ENCODE measurements at places on chromosomes 5 and 9.

DNA sequence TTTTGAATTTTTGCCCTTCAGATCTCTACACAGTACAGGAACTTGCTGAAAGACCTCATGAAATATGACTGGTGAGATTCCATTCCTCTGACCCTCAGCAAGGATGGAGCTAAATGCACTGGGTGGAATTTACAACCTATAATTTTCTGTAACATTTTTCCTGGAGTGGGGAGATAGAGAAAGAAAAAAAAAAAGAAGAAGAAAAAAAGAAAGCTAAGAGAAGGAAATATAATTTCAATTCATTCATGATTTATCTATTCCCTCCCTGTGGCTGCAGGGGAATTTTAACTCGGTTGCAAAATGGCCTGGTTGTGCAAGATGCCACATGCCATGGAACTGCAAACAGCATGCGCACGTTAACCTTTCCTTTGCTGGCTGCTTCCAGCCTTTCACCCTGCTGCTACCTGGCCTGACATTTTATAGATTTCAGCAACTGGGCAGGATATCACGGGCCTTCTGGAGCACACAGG lies 155.4 kb downstream of the FSTL4 start:
- DNase-seq: no peak

DNA sequence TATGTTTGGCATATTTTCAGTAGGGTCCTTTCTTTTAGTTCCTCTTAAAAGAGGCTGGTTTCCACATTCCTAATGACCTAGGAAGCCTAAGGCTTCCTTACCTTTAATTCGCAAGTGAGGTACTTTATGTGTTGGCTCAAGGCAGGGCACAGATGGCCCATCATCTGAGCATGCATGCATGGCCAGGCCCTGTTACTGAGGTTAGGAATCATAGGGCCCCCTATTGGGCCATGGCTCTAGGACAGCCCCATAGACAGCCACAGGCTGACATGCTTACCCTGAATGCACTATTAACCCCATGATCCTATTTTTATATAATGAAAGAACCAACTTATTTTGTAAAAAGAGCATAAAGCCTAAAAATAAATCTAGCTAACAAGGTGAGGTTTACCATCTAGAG lies 271.4 kb downstream of the ELAVL2 start:
- no peak for DNase-seq

- no peak for DNase-seq
Observed at GRCh38 chr5:43663916-43664315, 60.9 kb downstream of the NNT start.

DNA sequence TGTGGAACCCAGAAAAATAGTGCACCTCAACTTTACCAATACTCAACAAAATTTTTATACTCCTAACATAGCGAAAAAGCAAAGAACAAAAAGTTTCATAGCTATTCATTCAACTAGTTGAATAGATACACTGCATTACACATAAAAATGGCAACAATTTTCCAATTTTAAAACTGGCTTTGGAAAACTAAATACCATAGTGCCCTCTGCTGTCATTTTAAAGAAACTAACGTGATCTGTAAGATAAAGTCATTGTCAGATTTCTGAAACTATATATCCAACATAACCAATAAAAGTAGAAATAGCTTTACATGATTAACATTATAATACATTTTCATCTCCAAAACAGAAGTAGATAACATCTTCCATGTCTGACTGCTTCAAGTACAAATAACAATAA lies 31.6 kb downstream of the DTWD2 start:
- DNase-seq: no peak

- DNase-seq: no peak
Observed at GRCh38 chr9:71384343-71384742, 262.9 kb upstream of the TRPM3 start.

GRCh38 chr9:126700296-126700695 lies 86.6 kb downstream of the LMX1B start:
- no peak for DNase-seq

GRCh38 chr5:133869519-133870335 lies 98.7 kb downstream of the C5orf15 start:
- DNase-seq: no peak

DNA sequence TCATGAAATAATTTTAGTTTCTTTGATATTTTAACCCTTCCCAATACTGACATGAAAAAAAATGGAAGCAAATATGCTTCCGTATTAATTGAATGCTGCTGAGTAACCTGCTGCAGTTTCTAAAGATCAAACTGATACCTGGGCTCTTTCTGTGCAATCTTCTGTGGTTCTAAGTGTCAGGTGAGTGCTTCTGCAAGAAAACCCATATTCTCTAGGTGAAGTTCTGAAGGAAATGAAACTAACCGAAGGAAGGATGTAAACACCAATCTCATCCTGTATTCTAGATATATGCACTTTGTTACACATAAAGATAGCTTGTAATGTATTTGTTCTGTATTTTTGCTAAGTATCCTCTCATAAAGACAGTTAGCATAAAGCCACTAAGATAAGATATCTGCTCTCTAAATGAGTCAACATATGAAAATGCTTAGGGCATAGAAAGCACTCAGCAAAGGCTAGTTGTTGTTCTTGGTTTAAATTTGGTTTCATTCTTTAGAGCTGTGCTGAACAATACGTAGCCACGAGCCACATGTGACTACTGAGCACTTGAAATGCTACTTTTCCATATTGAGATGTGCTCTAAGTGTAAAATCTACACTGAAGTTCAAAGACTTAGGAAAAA lies 52.0 kb downstream of the ITGA2 start:
- no peak for DNase-seq

DNA sequence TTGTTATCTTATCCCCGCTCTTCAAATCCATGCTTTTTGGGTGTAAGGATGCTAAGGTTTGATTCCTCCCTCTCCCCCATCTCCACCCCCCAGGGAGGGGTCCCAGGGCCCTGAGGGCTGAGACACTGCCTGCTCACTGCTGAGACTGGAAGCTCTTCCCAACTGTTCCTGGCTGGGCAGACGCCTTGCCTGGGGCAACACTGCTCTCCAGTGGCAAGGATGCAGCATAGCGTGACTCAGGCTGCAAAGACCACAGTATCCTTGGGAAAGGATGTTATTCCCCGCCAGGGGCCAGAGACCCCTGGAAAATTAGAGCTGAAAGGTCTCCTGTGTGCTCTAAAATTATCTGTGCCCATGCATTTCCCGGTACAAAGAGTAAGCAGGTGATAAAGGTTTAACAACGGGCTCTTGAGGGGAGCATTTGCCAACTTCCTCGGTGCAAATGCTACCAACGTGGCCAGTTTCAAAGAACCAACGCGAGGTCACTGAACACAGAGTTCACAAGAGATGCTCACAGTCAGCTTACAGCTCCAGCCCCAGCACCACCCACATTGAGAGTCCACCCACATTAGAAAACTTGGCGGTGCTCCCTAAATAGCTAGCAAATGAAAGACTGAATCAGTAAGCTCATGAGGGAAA lies 271.9 kb downstream of the NSG2 start:
- no peak for DNase-seq

DNA sequence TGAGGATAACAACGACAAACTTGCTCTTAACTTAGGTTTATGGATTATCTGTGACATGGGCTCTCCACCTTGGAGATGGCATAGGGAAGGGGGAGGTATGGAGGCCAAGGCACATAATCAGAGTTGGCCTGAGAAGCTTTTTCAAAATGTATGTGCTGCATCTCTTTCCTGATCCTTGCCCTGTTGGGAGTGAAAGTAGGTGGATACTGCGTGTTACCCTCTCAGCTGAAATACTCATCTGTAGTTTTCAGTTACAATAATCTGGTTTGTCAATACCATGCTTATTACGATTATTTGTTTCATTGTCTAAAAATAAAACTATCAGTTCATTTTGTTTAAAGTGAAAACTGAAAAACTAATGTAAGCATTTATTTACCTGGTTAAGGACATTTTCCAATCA lies 86.7 kb downstream of the SLC44A1 start:
- no peak for DNase-seq

DNA sequence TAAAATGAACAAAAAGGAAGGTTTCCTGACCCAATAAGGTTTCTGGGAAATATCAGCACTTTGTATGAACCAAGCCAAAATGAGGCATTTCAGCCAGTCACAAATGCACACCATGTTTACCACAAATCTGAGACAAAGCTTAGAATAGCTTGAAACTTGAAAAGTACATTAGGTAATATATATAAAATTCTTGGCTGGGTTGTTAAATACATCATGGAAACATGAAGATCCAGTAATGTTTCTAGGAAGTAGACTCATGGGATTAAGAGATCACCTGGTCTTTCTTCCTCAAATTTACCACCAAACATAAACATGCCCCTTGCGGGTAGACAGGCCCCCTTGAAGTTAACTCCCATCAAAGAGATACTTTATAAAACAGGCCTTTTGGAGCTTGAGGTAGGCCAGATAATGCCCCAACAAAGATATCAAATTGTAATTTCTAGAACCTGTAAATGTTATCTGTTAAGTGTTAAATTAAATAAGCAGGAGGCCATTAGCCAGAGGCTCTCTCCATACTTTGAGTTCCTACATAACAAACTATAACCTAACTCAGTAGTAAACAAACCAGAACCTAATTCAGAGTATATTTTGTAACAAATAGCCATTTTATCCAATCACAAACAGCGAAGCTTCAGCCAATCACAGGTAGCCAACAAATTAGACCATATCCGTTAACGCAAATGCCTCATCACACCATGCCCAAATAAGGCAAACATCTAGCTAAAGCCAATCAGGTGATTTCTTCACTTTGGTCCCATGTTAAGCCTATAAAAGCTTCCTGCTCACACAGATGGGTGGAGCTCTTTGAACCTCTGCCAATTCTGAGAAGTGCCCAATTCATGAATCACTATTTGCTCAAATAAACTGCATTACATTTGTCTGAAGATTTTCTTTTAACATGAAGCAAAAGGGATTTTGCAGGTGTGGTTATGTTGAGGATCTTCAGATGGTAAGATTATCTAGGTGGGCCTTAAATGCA lies 127.9 kb upstream of the TARS1 start:
- DNase-seq: no peak

DNA sequence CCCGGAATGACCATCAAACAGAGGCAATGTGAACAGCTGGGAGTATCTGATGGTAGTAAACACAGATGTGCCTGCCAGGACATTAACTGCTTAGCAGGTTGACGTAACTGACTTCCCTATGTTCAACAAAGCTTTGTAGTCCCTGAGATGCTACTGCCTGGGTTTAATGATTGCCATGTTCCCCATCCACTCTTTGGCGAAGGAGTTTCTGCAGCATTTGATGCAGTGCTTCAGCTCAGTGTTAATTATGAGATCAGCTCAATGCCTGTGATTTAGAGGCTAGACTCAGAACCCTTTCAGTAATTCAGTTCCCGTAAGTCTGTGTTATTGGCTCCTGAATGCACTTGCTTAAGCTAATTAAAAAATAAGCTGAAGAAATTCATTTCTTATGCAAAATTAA lies 547.3 kb upstream of the ZNF608 start:
- no peak for DNase-seq

- DNase-seq: no peak
Observed at GRCh38 chr5:109589986-109590385, 99.7 kb upstream of the MAN2A1 start.

DNA sequence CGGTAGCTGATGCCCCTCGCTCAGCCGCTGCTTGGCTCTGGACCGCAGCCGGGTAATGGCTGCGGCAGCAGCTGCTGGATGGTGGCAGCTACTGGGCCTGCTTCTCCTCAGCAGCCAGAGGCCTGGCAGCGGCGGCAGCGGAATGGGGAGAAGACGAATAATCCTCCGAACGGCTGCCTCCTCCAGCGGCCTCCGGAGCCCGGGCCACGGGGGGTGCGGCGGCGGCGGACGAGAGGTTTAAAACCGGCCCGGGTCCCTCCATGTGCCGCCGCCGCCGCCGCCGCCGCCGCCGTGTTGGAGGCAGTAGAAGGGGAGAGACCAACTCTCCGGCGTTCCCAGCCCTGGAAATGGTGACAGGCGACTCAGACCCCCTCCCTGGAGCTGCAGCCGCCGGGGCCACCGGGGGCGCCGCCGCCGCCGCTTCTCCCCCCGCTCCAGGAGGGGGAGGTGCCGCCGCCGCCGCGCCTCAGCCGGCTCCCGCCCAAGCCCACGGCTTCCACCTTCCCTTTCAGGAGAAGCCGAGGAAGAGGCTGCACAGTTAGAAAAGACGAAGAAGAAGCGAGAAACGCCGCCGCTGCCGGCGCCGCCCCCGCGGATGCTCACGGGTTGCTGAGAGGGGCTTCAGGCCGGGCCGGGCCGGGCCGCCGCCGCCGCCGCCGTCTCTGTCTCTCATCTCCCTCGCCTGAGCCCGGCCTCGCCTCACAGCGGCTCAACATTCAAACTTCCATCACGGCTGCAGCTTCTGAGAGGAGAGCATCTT lies 118.4 kb upstream of the PRSS3 start:
- DNase-seq: no peak

DNA sequence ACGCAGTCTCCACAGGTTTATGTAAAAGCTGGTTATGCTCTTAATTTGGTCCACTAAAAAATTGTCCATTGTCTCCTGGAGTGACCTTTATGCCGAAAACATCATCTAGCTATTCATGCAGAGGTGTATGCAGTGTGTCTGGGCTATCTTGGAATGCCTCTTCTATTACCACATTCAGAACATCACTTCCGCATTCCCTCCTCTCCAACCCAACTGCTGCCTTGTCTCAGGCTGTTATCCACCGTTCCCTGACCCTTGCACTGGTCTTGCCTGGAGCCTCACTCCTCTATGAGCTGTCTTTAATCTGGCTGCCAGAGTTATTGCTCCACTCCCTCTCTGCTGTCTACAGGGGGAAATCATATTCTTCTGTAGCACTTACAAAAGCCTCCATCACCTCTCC lies 214.1 kb upstream of the ANKRD55 start:
- no peak for DNase-seq

DNA sequence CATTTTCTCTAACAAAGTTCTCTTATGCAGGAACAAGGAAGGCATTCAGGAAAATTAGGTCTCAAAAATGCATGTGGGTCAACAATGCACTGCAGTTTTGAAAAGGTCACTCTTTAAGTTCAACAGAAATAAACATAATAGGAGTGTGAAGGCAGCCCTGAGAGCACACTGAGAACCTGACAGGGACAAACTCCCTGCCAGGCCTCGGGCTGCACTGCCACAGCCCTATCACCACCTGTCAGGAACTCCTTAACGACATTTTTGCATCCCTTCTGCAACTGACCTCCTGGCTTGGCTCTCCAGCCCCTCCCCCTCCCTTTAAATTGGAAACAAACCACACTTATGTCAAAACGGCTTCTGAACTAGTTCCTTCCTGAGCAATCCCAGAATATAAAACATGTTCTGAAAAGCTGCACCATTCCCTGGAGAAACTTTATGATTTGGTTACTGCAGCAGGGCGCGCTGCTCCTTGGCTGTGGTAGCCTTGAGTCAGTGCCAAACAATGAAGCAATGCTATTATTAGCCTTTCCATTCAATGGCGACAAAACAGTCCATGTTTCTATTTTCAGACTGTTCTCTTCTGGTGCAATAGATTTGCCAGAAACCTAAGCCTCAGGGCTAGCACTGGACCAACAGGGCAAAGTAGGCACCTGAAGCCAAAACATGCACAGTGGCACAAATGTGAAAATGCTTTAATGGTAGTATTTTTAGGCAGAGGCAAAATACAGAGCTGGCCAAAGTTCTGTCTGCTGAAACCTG lies 160.1 kb upstream of the ZNF608 start:
- no peak for DNase-seq

DNA sequence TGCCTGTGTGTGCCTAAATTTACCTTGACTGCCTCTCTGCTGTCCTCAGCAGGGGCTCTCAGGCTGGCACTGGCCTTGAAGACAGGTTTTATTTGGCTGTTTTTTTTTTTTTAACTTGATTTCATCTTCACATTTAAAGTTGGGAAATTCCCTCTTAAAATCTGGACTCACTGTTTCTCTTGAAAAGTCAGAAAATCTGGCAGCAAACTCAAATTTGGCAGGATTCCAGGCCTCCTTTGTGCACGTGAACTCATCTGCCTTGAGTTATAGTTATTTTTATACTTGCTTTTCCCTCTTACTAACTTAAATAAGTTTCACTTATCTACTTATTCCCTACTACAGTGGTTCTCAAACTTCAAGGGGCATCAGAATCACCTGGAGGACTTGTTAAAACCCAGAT lies 118.4 kb upstream of the MAP3K1 start:
- no peak for DNase-seq

Data from stimulated activated CD4-positive, alpha-beta T cell treated with anti-CD3 and anti-CD28 coated beads, Interleukin-1b, Interleukin-23, amount 100 ng/mL, for 1 hour (primary cell).